ENCODE measurements at places on chromosomes 16 and 17.
A peak's percentile ranks its signal among the peaks of the same experiment; 100 is the strongest.

DNA sequence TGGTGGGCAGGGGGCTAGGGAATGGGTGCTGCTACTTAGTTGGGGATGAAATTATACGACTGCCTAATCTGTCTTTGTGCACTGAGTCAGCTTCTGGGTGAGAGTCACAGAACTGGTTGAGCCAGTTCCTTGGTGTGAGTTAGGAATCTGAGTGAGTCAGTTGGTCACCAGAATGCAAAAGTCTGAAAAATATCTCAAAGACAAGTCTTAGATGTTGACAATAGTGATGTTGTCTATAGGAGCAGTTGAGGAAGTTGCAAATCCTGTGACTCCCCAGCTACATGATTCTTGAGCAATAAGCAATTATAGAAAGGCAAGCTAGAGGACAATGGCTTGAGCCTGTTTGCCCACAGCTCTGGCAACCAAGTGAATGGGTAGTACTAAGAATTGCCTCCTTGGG lies 399.2 kb downstream of the CNTNAP4 start:
- DNase-seq: no peak

GRCh38 chr17:31155208-31155810 lies 60.5 kb downstream of the NF1 start:
- DNase-seq: no peak

DNA sequence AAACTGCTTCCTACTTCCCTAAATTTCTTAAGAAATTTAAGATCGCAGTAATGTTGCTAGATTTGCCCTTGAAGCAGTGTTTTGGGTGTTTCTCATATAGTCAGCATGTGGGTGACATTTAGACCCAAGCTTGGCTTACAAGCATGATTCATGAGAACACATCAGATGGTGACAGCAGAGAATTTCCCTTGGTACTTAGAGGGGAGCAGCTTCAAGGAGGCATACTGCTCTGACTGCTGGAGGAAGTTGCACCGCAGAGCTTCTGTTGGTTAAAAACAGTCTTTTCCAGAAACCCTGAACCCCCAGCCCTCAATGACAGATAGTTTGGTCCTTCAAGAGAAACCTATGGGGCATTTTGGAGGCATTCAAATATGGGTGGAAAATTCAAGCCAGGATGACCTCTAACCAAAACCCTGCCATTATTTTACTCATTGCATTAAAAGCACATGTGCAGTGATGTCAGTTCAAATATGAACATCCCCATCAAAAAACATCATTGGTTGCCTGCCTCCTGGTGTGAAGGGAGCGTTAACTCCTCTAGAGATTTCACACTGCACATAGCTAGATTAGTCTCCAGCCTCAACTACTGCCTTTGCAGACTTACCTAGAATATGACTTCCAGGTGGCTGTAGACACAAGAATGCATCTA lies 201.5 kb upstream of the CACNG5 start:
- peak; percentile 69 for DNase-seq

GRCh38 chr17:30104575-30105339 lies 11.9 kb upstream of the NSRP1 start:
- peak; percentile 34 for DNase-seq

DNA sequence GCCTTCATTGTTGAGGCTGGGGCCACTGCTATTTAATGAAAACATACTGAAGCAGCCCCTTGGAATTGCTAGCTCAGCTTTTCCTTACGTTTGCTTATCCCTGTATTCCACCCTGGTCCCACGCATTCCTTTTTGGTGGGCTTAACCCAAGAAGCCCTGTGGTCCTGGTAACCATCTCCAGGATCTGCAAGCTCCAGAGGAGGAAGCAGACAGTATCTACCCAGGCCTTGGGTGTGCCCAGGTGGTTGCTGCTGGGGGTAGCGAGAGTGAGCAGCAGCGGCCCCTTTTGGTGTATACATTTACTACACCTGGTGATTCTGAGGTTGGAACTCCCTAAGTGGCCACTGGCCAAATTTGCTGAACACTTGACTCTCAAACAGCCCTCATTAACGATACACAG lies 97.7 kb downstream of the CBLN1 start:
- DNase-seq: no peak

GRCh38 chr16:82281544-82281943 lies 111.5 kb upstream of the MPHOSPH6 start:
- no peak for DNase-seq

GRCh38 chr16:80803339-80804055 lies 901 bp downstream of the CDYL2 start:
- DNase-seq: no peak

GRCh38 chr16:57069635-57070370 lies 22.6 kb upstream of the CPNE2 start:
- no peak for DNase-seq

- no peak for DNase-seq
These were observed 5.5 kb downstream of the DOK4 start for GRCh38 chr16:57480754-57481230.

DNA sequence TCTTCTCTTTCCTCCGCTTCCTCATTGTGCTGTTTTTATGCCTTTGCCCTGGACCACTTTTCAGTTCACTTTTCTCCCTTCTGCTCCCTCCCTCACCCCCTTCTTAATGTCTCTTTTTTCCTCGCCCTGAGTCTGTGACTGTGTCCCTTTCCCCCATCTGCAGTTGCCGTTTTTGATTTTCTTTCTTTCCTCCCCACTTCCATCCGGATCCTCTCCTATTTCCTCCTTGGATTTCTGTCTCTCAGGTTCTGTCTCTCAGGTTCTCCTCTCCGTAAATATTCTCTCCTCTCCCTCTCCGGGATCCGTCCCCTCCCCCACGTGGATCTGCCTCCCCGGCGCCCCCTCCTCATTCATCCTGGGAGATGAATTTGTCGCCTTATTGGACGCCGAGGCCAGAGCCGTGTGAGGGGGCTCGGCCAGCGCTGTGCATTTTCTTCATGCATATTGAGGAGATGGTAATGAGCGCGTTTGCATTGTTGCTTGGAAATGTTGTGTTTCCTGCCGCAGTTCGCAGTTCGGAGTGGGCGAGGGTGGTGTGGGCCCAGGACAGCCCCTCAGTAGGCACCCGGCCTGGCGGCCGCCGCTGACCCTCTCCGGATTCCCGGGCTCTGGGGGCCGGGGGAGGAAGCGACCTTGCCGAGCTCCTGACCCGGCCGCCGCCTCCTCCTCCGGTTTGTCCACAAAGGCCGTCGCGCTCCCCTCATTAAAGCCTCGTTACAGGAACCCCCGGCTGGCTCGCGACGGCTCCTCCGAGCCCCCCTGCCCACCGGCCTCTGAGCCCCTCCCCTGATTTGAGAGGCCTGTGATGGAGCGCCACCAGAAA lies 4.5 kb upstream of the IRX3 start:
- DNase-seq: no peak

GRCh38 chr16:67158637-67159600 lies 790 bp downstream of the TRADD start:
- no peak for DNase-seq

- DNase-seq: peak; percentile 70
These were observed at the start of gene WSB1 for GRCh38 chr17:27293898-27294688. Gene WSB1, plus strand, starts transcription at chr17:27294114. Its CDS starts 282 bp downstream, at chr17:27294396.

- no peak for DNase-seq
These were observed 35.6 kb downstream of the RPA1 start for GRCh38 chr17:1865252-1866037.

GRCh38 chr17:40827746-40828453 lies 5.5 kb upstream of the KRT10 start:
- peak; percentile 61 for DNase-seq

GRCh38 chr17:72488555-72489271 lies 367.9 kb downstream of the SOX9 start:
- no peak for DNase-seq

- no peak for DNase-seq
These were observed 6.1 kb downstream of the HROB start for GRCh38 chr17:44147812-44148211.

- no peak for DNase-seq
These were observed 31.8 kb downstream of the CEP95 start for GRCh38 chr17:64538508-64539130.

All from skeletal muscle cell (primary cell).